ENCODE measurements at places on chromosomes 2 and 18. TPM values are rescaled to one million over a fixed set of nuclear protein-coding genes. Genes with fewer than 3 reads are reported as not detected.

Gene PTPN2
- polyA plus RNA-seq = 71.4 TPM

Gene VPS54
- polyA plus RNA-seq = 4.1 TPM

DNA sequence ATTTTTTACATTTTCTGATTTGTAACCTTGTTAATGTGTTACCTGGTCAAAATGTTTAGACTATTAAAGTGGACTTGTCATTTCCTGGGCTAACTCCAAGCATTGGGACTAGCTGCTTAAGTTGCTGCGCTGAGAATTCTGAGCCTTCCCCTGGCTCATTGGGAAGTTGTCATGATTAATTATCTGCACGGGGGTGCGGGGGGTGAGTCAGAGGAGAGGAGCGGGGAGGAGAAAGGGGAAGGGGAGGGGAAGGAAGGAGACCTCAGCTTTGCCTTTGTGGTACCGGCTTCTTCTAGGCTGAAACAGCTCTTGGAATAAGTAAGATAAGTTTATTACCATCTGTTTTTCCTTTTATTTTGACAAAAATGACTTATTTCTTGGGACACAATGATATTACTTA is 52.9 kb upstream of the APCDD1 start:
- no peak for DNase-seq

DNA sequence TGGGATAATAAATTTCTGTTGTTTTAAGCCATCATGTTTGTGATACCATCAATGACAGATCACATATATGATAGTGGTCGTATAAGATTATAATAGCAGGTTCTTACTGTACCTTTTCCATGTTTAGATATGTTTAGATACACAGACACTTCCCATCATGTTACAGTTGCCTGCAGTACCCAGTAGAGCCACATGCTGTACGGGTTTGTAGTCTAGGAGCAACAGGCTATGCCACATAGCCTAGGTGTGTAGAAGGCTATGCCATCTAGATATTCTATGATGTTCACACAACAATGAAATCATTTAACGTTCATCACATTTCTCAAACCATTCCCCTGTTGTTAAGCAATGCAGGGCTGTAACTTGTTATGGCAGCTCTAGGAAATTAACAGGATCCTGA is 132.9 kb upstream of the SH3BP4 start:
- DNase-seq = no peak

DNA sequence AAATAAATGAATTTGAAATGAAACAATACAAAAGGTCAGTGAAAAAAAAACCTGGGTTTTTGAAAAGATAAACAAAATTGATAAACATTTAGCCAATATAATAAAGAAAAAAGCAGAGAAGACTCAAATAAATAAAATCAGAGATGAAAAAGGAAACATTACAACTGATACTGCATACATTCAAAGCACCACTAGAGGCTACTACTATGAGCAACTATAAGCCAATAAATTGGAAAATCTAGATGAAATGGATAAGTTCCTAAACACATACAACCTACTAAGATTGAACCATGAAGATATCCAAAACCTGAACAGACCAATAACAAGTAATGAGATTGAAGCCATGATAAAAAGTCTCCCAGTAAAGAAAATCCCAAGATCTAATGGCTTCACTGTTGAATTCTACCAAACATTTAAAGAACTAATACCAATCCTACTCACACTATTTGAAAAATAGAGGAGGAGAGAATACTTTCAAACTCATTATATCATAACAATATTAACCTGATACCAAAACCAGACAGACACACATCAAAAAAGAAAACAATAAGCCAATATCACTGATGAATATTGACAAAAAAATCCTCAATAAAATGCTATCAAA is 80.8 kb upstream of the CERS6 start:
- DNase-seq = no peak

GRCh38 chr2:30441023-30441422 is 6.0 kb upstream of the LCLAT1 start:
- DNase-seq = no peak

Data from naive thymus-derived CD8-positive, alpha-beta T cell (primary cell).